Glomerular endothelial cell (primary cell): ENCODE measurements at places on chromosomes 7 and 10.

DNA sequence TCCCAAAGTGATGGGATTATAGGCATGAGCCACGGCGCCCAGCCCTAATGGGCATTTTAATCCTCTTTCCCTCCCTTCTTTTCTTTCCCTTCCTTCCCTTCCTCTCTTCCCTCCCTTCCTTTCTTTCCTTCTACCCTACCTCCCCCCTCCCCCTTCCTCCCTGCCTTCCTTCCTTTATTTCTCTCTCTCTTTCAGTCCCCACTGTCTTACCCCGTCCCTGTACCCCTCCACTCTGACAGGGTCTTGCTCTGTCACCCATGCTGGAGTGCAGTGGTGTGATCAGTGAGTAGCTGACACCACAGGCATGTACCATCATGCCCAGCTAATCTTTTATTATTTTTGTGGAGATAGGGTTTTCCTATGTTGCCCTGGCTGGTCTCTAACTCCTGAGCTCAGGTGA, 24.2 kb downstream of the LCOR start:
- DNase-seq = no peak

GRCh38 chr7:1670894-1671593, 967 bp downstream of the ELFN1 start:
- no peak for DNase-seq

DNA sequence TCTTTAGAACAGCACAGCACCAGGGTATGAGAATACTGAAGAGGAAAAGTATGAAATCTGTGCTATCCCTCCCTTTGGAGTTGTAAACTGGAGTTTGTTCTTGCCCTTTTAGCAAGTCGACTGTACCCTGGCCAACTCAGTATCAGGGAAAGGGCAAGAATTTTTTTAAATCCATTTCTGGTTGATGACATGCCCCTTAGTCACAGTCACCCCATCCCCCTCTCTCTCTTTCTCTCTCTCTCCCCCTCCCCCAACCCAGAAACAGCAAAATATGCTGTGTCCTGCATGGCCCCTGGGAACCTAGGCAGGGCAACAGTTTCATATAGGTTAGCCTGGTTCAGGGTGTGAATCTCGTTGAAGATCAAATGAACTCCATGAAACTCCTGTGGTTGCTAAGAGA, 177.7 kb upstream of the ADO start:
- DNase-seq = no peak

DNA sequence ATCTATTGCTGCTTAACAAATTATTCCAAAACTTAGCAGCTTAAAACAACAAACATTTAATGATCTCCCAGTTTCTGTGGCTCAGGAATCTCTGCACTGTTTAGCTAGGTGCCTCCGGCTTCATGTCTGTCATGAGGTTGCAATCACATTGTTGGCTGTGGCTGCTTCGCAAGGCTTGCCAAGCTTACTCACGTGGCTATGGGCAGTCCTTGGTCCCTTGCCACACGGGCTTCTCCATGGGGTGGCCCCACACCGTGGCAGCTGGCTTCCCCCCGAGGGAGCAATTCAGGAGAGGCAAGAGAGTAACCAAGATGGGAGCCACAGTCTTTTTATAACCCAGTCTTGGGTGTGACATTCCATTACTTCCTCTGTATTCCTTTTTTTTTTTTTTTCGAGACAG, 67.4 kb downstream of the NEURL1 start:
- no peak for DNase-seq

- no peak for DNase-seq
Observed at GRCh38 chr10:71516890-71517289, 120.2 kb downstream of the CDH23 start.

DNA sequence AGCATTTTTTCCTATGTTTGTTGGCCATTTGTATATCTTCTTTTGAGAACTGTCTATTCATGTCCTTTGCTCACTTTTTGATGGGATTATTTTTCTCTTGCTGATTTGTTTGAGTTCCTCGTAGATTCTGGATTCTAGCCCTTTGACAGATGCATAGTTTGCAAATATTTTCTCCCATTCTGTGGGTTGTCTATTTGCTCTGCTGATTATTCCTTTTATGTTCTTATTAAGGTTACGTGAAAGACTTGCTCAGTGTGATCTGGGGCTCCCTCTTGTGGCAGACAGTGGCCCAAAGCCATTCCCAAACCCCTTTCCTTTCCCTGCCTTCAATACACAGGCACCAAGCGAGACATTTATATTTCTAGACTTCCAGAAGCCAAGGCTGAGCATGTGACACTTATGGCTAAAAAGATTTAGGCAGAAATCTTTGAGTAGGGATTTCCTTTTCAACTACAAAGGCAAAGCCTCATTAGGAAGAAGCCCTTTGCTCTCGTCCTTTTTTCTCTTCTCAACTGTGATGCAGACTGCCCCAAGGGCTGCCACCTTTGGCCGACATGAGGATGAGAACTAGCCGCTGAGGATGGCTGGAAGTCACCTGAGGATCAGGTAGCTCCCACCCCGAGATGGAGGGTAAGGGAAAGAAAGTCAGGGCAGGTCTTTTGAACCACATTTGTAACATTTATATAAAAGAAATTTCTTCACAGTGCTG, 23.6 kb downstream of the ST8SIA6 start:
- peak; percentile 55 for DNase-seq

GRCh38 chr10:12586741-12587140, 237.4 kb downstream of the CAMK1D start:
- DNase-seq = no peak

GRCh38 chr10:124709861-124710260, 34.3 kb downstream of the FAM53B start:
- DNase-seq = no peak

DNA sequence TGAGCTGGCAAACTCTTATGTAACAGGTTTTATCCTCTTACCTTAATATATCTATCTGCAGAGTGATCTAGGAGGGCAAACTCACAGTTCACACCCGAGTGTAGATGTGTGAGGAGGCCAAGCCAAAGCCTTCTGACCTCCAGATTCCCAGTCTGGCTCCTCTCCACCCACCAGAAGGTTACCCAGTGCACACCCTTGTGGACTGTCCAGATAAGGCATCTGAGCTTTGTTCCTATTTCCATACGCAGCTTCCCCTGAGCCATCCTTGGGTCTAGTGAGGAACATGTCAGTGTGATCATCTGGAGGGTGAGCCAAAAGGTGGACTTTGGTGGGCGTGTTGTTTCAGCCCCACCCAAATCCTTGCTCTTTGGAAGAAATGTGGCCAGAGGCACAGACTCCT, 203.0 kb upstream of the MEOX2 start:
- DNase-seq = no peak

- DNase-seq = no peak
Observed at GRCh38 chr7:10708447-10708846, 265.2 kb upstream of the PHF14 start.

GRCh38 chr10:71221586-71222202, 9.3 kb downstream of the UNC5B start:
- DNase-seq = no peak

- DNase-seq = peak; percentile 75
Observed at GRCh38 chr10:68208424-68209042, 23.4 kb downstream of the ATOH7 start.
